ENCODE measurements at places on chromosomes 7 and 10. TPM values are rescaled to one million over a fixed set of nuclear protein-coding genes. Genes with fewer than 3 reads are reported as not detected.
A peak's percentile ranks its signal among the peaks of the same experiment; 100 is the strongest.

Gene TMEM236
- total RNA-seq = 1.4 TPM

Gene MICU1
- 65.0 TPM for total RNA-seq

Gene SUV39H2
- 5.9 TPM for total RNA-seq

Gene H2AZ2
- 139 TPM for total RNA-seq

Gene PRSS37
- not detected for total RNA-seq

Gene TCAF2
- not detected for total RNA-seq

Gene MARCHF5
- 4.5 TPM for total RNA-seq

Gene FAM107B
- total RNA-seq = 24.0 TPM

- DNase-seq = peak; percentile 42
- H3K27ac ChIP-seq = peak overlapping the region; percentile 67
- H3K4me3 ChIP-seq = peak overlapping the region; percentile 87
- peaks cover 32% of the 10 kb centered on the region for H3K4me1 ChIP-seq
- H3K27me3 ChIP-seq = no peaks in the 10 kb centered on the region
These were observed 855 bp downstream of the ATP6V1F start for GRCh38 chr7:128863433-128863989.

GRCh38 chr10:126199221-126199998 is 188.9 kb downstream of the ADAM12 start:
- H3K27ac ChIP-seq = no peak overlapping the region
- H3K4me1 ChIP-seq = no peaks in the 10 kb centered on the region
- no peaks in the 10 kb centered on the region for H3K36me3 ChIP-seq
- no peak for DNase-seq
- H3K27me3 ChIP-seq = no peaks in the 10 kb centered on the region

- no peaks in the 10 kb centered on the region for H3K36me3 ChIP-seq
- no peak overlapping the region for H3K27ac ChIP-seq
- DNase-seq = no peak
- no peak overlapping the region for H3K4me3 ChIP-seq
- peaks cover 68% of the 10 kb centered on the region for H3K4me1 ChIP-seq
- no peaks in the 10 kb centered on the region for H3K27me3 ChIP-seq
These were observed 90.3 kb downstream of the CCNY start for GRCh38 chr10:35426657-35427056.

GRCh38 chr10:107442035-107442505 is 277.6 kb upstream of the SORCS1 start:
- H3K4me1 ChIP-seq = no peaks in the 10 kb centered on the region
- H3K27ac ChIP-seq = no peak overlapping the region

- no peak for DNase-seq
- peaks cover 1% of the 10 kb centered on the region for H3K27me3 ChIP-seq
- H3K36me3 ChIP-seq = no peaks in the 10 kb centered on the region
- peak overlapping the region; percentile 49 for H3K27ac ChIP-seq
- no peak overlapping the region for H3K4me3 ChIP-seq
These were observed 50.4 kb upstream of the NFE2L3 start for GRCh38 chr7:26101361-26102151.

DNA sequence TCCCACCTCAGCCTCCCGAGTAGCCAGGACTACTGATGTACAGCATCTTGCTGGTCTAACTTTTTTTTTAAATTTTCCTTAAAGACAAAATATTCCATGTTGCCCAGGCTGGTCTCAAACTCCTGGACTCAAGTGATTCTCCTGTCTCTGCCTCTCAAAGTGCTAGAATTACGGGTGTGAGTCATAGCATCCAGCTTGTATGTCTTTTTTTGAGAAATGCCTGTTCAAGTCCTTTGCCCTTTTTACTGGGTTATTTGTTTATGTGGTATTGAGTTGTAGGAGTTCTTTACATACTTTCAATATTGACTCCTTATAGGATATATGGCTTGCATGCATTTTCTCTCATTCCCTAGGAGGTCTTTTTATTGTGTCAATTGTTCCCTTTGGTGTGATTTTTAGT is 486.4 kb downstream of the MAGI2 start:
- no peak overlapping the region for H3K4me3 ChIP-seq
- H3K4me1 ChIP-seq = no peaks in the 10 kb centered on the region
- no peaks in the 10 kb centered on the region for H3K36me3 ChIP-seq
- H3K27me3 ChIP-seq = no peaks in the 10 kb centered on the region

DNA sequence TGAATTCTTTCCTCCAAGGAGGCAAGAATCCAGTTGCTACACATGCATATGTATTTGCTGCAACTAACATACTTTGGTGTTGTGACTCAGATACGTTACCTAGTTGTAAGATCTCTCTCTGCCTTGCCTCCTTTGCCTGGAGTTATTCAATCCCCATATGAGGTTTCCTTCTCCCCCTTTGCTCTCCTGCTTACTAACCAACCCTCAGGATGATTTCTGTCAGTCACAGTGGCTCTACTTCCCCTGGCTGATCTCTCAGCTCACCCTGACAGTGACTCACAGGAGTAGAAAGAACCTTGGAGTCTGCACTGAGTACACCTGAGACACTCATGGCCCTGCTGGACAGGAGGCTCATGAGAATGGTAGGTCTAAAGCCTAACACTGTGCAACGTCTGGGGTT is 92.0 kb downstream of the TMEM106B start:
- H3K27ac ChIP-seq = no peak overlapping the region
- no peaks in the 10 kb centered on the region for H3K4me1 ChIP-seq
- DNase-seq = no peak
- H3K4me3 ChIP-seq = no peak overlapping the region

GRCh38 chr7:152596824-152597223 is 79.1 kb downstream of the XRCC2 start:
- H3K4me3 ChIP-seq = no peak overlapping the region
- H3K36me3 ChIP-seq = no peaks in the 10 kb centered on the region
- no peaks in the 10 kb centered on the region for H3K27me3 ChIP-seq
- H3K4me1 ChIP-seq = no peaks in the 10 kb centered on the region
- DNase-seq = peak; percentile 9
- no peak overlapping the region for H3K27ac ChIP-seq

DNA sequence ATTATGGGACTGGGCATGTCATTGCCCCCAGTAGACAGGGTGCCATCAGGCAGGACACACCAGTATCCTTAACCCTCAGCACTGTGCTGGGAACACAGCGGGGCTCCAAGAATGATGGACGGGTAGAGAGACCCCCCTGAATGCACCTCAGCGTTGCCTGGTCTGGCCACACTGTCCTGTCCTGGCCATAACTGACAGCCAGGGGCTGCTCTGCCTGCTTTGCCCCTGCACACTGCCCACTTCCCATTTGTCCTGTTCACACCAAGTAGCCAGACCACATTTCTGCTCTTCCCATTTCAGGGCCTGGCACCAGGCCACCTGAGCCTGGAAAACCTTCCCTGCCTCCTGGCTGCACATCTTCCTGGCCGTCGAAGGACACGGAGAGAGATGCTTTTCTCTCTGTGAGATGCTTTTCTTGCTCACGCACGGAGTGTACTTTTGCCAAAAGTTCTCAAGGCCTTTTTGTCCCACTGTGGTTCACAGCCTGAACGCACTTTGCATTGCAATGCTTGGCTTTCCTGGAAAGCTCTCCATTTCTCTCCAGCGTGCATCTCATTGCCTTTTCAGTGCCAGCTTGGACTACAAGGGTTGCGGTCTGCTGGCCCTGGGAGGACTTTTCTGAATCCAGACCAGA is 131.0 kb upstream of the EEPD1 start:
- no peaks in the 10 kb centered on the region for H3K36me3 ChIP-seq
- no peak overlapping the region for H3K4me3 ChIP-seq
- no peak for DNase-seq
- no peaks in the 10 kb centered on the region for H3K4me1 ChIP-seq
- no peaks in the 10 kb centered on the region for H3K27me3 ChIP-seq
- H3K27ac ChIP-seq = no peak overlapping the region

DNA sequence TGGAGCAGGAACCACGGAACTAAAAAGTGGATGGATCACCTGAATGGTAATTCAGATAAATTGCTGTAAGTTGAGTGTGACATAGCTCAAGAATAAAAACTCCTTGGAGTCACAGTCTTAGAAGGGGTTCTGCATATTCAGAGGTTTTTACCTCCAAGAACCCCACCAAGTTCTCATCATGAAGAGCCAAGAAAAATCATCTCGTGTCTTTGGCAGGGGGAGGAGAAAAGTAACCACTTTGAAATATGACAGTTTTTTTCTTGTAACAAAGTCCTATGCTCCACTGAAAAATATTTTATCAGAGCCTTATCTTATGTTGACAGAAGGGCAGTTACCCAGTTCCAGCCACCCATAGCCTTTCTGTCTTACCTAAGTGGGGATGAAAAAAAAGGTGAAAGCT is 38.2 kb upstream of the MBL2 start:
- no peaks in the 10 kb centered on the region for H3K4me1 ChIP-seq
- DNase-seq = no peak
- no peaks in the 10 kb centered on the region for H3K36me3 ChIP-seq
- H3K27ac ChIP-seq = no peak overlapping the region
- H3K4me3 ChIP-seq = no peak overlapping the region

DNA sequence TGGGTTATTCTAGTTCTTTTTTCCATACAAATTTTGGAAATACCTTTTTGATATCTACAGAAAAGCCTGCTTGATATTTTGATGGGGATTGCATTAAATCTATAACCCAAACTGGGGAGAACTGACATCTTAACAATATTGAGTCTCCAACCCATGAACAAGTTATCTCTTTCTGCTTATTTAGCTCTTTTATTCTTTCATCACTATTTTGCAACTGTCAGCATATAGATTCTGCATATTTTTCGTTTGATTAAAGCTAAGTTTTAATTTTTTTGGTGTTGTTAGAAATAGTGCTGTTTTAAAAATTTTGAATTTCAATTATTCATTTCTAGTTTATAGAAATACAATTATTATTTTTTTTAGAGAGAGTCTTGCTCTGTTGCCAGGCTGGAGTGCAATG is 97.9 kb downstream of the EMX2 start:
- H3K4me1 ChIP-seq = no peaks in the 10 kb centered on the region
- H3K27ac ChIP-seq = no peak overlapping the region
- peaks cover 15% of the 10 kb centered on the region for H3K27me3 ChIP-seq
- DNase-seq = no peak

DNA sequence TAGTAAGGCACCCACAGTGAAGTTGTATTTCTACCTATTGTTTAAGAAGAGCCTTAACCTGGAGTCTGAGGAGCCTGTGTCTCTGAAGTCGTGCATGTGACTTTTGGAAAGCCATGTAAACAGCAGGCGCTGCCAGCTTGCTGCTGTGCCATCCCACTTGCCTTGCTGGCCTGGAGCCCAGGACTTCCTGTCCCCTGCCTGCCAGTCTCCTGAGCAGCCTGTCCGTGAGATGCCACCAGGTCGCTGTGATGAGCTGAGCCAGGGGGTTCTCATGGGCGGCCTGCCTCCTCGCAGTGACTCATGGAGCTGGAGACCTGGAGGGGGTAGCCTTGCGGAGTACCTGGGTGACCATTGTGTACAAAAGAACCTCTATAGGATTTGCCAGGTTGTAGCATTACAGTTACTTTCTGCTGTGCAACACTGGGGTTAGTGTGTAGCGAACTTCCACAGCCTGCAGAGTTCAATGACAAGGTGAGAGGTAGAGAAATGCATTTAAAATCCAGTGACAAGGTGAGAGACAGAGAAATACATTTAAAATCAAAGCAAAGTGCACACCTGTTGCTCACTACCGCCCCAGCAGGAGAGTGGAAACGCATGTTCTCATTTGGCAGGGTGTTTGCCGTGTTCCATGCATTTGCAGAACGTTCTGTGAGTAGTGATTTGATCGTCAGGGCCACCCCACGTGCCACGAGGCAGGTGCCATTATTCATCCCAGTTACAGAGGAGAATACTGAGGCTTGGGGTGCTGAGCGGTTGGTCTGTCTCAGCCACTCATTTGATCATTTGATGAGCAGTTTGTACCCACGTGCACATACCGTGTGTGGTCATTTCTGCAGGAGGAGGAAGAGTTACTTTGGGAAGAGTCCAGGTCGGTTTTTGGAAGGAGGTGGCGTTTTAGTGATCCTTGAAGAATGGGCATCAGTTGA is 36.6 kb upstream of the BHLHA15 start:
- H3K36me3 ChIP-seq = peaks cover 46% of the 10 kb centered on the region
- peak; percentile 12 for DNase-seq

GRCh38 chr10:85789982-85790789 is 576.4 kb downstream of the GRID1 start:
- H3K27me3 ChIP-seq = no peaks in the 10 kb centered on the region
- no peak overlapping the region for H3K27ac ChIP-seq
- H3K36me3 ChIP-seq = no peaks in the 10 kb centered on the region
- no peak overlapping the region for H3K4me3 ChIP-seq
- DNase-seq = no peak
